Stomach (tissue), 19 donors: ENCODE measurements at places on chromosomes 7 and 10. TPM values are rescaled to one million over a fixed set of nuclear protein-coding genes. Genes with fewer than 3 reads are reported as not detected.

The GLI3 gene
- 1.4 TPM for polyA plus RNA-seq

The SCIN gene
- 5.4 TPM for polyA plus RNA-seq

The LMOD2 gene
- 0.46 TPM for polyA plus RNA-seq

The MMP21 gene
- not detected for polyA plus RNA-seq

The CYP26A1 gene
- not detected for polyA plus RNA-seq

The RHOBTB1 gene
- 21.4 TPM for polyA plus RNA-seq

The C10orf88 gene
- 3.1 TPM for polyA plus RNA-seq

The HOXA10 gene
- polyA plus RNA-seq = 0.18 TPM

The HOXA6 gene
- 0.81 TPM for polyA plus RNA-seq

The HIPK2 gene
- 3.4 TPM for polyA plus RNA-seq

The BMPER gene
- 2.2 TPM for polyA plus RNA-seq
